ENCODE measurements at places on chromosomes 2 and 18. TPM values are rescaled to one million over a fixed set of nuclear protein-coding genes. Genes with fewer than 3 reads are reported as not detected.

Gene GPR155
- 16.3 TPM for total RNA-seq

Gene KCNIP3
- total RNA-seq: 4.6 TPM

- no peaks in the 10 kb centered on the region for H3K36me3 ChIP-seq
- peak overlapping the region; percentile 76 for H3K4me3 ChIP-seq
- H3K27me3 ChIP-seq: peaks cover 13% of the 10 kb centered on the region
- H3K27ac ChIP-seq: peak overlapping the region; percentile 91
- DNase-seq: no peak
Observed at GRCh38 chr2:71455011-71455740, 1.8 kb downstream of the DYSF start.

GRCh38 chr18:4252829-4253228 is 202.3 kb downstream of the DLGAP1 start:
- no peaks in the 10 kb centered on the region for H3K36me3 ChIP-seq
- H3K4me1 ChIP-seq: no peaks in the 10 kb centered on the region
- no peaks in the 10 kb centered on the region for H3K27me3 ChIP-seq

Measured in left ventricle myocardium inferior (tissue), 1 donor.